Stimulated activated CD8-positive, alpha-beta memory T cell treated with anti-CD3 and anti-CD28 coated beads, Interleukin-15, amount 100 ng/mL, for 24 hours (primary cell): ENCODE measurements at places on chromosomes 1 and 21.

DNA sequence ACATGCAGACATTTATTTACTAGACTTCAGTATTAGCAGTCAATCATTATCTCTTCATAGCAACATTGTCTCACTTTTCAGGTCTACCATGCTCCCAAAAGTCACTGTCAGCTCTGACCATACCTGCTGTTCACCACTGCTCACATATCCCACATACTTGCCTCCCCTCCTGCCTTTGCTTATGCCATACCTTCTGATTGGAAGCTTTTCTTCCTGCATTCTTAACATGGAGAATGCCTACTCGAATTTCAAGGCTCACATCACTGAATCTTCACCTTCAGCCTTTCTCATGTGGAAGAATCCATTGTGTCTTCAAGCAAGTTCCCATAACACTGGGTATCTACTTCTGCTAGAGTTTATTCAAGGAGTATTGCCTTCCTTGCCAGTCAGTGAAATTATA, 135.4 kb downstream of the NTNG1 start:
- DNase-seq, result no peak

- DNase-seq, result no peak
Measured at GRCh38 chr21:46193829-46194373, 9.6 kb upstream of the SPATC1L start.

- no peak for DNase-seq
Measured at GRCh38 chr1:15952317-15953258, 23.3 kb downstream of the ZBTB17 start.

- DNase-seq, result no peak
Measured at GRCh38 chr1:201637282-201638079, 98.6 kb downstream of the NAV1 start.

GRCh38 chr1:230291731-230292620, 134.2 kb downstream of the PGBD5 start:
- no peak for DNase-seq

DNA sequence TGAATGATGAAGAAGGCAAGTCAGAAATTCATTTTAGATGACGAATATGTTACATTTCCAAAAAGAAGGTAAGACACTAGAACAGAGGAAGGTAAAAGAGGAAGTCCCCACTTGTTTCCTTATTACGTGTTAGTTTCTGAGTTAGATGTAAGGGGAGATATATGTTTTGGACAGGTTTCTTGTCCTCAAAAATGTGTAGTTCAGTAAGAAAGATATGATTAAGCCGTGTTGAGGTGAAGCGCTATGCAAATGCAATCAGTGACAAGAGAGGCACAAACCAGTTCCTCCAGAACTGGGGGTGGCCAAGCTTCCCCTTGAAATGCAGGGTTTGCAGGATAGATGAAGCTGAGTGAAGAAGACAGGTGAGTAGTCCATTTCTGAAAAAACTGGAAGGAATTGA, 293.3 kb upstream of the RUNX1 start:
- no peak for DNase-seq

DNA sequence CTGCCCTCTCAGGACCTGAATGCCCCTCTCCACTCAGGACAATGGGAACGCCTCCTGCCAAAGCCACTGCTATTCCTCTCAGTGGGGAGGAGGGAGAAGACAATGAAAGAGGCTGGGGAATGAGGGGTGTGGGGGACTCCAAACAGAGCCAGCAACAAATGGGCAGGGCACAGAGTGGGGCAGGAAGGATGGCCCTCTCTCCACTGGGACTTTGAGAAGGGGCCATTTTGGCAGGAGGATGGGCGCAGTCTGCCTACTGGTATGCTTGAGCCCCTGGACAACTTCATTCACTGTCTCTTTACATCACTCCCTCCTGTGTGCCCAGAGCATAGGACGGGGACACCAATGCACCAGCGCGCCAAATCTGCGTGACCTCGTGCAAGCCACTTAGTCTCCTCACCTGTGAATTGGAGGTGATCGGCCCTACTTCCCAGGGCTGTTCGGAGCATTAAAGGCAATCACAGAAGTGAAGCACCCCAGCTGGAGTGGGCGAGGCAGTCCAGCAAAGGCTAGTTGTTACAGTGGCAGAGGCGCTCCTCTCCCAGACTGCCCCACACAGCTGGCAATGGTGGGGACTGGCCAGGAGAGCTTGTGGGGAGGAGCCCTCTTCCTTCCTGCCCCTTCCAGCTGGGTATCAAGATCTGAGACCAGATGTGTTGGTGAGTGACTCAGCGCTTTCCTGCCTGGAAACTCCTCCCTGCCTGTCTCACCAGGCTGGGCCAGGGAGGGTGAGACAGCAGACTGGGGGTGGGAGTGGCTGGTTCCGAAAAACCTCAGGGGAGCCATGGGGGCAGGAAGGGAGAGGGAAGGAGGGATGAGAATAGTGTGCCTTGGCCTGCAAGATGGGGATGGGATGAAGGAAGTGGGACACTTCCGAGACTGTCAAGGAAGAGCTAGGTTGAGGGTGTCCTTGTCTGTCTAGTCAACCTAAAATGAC, 22.4 kb upstream of the SYNC start:
- DNase-seq, result no peak

DNA sequence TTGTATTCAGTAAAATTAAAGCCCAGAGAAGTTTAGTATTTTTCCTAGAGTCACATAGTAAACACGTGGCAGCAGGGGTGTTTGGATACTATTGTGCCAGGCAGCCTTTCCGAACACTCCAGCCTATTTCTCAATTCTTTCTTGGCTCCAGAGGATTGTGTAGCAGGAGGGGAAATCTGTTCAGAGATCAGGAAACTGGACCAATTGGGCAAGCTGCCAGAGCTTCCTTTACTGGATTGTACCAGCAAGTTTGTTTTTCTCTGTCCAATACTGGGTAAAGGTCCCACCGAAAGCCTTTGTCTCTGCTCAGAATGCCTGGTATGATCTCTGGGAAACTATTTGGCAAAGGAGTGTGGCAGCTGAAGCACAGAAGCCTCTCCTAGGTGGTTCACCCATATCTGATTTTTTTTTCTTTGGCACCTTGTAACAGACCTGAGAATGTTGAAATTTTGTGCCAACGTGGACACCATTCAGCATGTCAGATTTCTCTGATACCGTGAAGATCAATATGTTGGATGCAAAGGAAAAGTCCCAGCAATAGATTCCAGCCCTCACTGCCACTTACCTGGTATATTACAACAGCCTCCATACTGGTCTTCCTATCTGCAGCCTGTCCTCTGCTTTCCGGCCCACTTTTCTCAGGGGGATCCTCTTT, 126.2 kb downstream of the FGGY start:
- DNase-seq, result no peak

DNA sequence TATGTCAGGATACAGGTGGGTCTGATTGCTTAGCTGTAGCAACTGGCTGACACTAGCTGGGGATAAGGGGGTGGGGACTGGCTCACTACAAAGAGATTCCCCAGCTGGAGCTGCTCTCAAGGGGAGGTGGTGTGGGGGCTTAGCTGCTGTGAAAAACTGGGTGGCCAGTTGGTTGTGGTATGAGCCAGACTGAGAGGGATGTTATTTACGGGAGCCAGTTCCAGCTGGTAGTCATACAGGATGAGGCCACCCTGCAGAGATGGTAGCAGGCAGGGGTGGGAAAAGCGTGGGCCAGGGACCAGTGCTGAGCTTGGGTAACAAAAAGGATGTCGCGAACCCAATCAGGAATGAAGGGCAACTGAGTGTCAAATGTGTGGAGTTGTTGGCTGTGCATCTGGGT, 204.0 kb upstream of the C21orf91 start:
- DNase-seq, result no peak

GRCh38 chr1:233598891-233599541, 14.9 kb upstream of the KCNK1 start:
- DNase-seq, result no peak

GRCh38 chr1:241542199-241542907, 10.2 kb downstream of the KMO start:
- no peak for DNase-seq

DNA sequence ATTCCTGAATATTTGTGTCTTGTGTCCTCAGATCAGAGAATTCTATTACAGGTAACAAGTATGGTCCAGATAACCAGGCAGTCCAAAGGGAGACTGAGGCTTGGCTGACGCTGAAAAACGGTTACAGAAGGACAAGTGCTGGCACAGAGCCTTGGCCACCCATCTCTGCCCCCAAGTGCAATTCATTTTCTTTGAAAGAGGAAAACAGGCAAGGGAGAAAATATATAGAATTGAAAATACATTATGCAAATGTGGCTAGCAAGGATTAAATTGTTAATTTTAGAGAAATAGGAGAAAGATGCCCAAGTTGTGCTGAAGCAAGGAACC, 1.2 kb downstream of the SORT1 start:
- no peak for DNase-seq

DNA sequence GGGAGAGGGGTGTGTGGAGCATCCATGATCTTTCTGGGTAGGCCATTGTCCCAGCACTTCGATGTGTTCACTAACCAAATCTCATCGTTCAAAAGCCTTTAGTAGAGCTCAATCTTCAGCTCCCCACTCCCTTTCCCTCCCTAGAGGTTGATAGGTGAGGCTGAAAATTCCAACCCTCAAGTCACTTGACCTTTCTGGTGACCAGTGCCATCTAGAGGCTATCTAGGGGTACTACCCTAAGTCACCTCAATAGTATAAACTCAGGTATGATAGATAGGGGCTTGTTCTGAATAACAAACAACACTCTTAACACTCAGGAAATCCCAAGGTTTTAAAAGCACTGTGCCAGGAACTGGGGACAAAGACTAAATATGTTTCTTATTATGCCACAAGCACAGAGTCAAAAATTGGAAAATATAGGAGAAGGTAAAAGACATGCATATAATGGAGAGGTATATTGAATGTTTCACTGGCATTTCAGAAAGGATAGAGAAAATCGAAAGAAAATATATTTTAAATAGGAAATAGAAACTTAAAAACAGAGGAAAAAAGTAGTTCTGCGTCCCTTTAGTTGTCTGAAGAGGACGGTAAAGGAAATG, 42.9 kb upstream of the CD53 start:
- no peak for DNase-seq

- DNase-seq, result no peak
Measured at GRCh38 chr1:59368008-59368670, 71.2 kb downstream of the FGGY start.

DNA sequence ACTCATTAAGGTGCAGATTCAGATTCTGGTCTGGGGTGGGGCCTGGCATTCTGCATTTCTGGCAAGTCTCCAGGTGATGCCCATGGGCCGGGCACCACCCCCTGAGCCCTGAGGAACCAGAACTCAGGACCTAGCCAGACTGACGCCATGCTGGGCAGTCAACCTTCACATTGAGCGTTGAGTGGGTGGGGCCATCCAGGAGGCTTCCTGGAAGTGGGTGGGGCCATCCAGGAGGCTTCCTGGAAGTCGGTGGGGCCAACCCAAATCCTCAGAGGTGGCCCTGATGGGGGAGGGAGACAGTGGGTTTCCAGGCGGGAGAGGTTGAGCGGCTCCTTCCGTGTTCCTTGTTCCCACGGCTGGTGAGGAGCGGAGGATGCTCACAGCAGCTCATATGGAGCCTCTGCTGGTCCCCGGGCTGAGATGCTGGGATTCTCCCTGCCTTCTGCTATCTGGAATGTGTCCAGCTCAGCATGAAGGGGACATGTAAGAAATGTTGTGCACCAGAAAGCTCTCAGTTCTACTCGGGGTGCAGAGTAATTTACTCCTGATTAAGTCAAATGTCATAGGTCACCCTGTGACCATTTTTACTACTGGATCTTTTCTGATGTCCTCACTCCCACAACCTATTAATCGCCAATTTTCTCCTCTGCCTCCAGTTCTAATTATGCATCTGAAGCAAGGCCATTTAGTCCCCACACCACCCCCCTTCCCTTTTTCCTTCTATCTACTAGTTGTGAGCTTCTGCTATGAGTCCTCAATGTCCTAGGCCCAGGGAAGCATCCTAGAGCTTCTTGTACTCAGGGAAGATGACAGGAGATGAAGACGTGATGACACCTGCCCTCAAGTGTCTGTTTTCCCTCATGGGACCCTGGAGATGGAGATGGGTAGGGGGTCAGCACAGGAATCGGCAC, 435.4 kb downstream of the PTPRU start:
- no peak for DNase-seq
